ENCODE measurements at places on chromosomes 4 and X.
A peak's percentile ranks its signal among the peaks of the same experiment; 100 is the strongest.

DNA sequence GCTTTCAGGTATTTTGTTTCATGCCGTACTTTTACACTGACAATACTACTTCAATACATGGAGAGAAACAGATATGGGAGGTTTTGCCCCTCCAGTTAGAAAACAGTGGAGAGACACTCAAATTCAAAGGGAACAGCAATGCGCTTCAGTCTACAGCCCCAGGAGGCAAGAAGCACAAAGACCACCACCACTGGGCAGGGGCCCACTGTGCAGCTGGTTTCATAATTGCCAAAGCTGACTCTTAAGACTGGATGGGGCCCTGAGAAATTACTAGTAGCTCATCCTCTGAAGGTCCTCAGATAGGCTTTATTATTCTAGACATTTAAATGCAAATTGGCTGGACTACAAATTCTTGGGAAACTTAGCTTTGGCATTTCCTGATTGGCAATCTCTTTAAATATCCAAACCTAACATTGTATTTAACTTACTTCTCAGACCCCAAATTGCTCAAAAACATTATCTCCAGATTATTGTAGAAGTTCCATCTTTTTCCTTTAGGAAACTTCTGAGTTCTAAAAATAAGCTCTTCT lies 85.9 kb upstream of the GPR34 start:
- DNase-seq = no peak

DNA sequence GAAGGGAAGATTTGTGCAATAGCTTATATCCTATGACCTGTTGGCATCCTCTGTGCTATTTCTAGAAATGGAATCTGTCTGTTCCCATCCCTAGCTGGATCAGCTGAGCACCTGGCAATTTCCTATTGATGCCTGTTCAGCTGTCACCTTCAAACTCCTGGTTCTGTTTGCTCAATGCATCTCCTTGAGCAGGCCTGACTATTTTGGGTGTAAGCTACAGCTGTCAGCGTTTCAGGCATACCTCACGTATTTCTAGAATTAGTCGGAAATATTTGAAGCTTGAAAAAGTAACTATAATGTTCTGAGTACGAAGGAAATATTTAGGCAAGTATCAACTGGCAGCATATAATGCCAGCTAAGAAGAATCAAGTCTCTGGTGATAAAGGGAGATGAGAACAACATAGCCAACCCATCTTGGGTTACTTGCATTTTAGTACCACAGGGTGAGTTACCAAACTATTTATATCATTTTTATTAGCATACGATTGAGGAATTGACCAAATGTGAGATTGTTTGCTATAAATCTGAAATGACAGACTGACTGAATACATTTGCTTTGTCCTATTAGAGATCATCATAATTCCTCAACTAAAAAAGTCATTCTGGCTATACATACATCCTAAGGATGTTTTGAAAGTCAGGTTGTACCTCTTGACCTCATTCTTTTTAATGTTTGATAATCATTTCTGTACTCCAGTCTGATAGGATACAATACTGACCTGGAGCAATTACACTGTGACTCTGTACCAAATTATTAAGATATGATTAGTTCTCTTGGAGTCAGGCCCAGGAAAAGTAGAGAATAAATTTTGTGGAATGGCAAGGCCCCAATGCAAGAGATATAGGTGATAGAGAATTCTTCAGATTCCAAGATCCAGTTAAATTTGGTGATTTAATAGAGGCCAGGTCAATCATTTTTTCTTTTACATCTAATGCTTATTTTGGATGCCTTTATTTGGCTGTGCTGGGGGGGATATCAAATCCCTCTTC lies 36.4 kb upstream of the PLAC1 start:
- DNase-seq = no peak

DNA sequence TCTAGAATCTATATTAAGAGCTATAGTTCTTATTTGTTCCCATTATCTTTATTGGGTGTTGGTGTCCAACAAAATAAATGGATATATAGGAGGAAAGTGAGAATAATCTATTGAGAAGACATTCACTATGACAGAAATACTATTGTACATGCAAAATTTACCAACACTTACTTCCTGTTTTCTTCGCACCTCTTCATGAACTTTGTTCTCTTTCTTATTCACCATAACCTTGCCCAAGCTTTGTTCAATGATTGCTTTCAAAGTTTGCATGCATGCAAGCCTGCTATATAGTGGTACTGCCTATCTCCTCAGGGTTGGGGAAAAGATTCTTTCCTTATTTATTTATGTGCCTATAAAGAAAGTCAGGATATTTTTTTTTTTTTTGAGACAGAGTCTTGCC lies 176.4 kb upstream of the JADE1 start:
- no peak for DNase-seq

DNA sequence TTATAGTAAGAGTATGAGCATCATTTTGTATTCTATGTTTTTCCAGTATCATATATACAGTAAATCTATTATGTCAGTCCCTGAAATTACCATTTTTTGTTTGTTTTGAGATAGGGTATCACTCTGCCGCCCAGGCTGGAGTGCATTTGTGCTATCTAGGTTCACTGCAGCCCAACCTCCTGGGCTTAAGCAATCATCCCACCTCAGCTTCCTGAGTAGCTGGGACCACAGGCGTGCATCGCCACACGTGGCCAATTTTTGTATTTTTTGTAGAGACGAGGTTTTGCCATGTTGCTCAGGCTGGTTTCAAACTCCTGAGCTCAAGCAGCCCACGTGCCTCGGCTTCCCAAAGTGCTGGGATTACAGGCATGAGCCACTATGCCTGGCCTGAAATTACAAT lies 85.6 kb downstream of the ZNF330 start:
- DNase-seq = no peak

GRCh38 chrX:21255032-21255618 lies 119.1 kb upstream of the CNKSR2 start:
- no peak for DNase-seq

GRCh38 chr4:108620933-108621905 lies 843 bp downstream of the RPL34 start:
- no peak for DNase-seq

GRCh38 chr4:123564758-123565346 lies 168.3 kb downstream of the SPRY1 start:
- no peak for DNase-seq

- no peak for DNase-seq
These were observed 76.2 kb upstream of the TEX13D start for GRCh38 chrX:124256216-124256615.

GRCh38 chrX:15349046-15349445 lies 13.7 kb upstream of the PIGA start:
- no peak for DNase-seq

GRCh38 chr4:141375855-141376254 lies 155.2 kb downstream of the ZNF330 start:
- no peak for DNase-seq

GRCh38 chr4:87025614-87026041 lies 90.8 kb downstream of the AFF1 start:
- no peak for DNase-seq

DNA sequence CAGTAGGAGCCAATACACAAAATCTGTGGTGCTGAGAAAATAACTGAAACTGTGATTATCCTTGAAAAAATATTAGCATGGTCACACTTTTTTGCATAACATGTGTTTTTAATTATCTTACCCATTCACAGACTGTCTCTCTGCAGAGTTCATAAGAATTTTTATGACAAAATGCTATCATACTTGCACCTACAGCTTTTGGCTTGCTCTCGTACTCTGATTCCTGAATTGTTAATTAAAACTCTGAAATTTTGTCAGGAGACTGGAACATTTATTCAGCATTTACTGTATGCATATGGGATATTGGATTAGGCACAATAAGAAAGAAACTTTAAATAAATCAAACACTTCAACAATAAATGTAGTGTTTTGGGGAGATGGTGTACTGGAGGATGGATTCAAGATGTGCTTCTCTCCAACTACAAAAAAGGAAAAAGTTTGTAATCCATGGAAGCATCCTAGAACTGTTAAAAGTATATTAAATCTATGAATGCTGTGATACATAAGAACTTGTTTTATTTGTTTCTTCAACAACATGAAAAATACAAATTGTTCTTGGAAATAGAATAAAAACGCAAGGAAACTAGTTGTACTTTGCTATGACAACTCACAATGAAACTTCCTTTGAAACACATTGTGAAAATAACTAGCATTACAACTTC lies 260.5 kb downstream of the SPATA18 start:
- no peak for DNase-seq

DNA sequence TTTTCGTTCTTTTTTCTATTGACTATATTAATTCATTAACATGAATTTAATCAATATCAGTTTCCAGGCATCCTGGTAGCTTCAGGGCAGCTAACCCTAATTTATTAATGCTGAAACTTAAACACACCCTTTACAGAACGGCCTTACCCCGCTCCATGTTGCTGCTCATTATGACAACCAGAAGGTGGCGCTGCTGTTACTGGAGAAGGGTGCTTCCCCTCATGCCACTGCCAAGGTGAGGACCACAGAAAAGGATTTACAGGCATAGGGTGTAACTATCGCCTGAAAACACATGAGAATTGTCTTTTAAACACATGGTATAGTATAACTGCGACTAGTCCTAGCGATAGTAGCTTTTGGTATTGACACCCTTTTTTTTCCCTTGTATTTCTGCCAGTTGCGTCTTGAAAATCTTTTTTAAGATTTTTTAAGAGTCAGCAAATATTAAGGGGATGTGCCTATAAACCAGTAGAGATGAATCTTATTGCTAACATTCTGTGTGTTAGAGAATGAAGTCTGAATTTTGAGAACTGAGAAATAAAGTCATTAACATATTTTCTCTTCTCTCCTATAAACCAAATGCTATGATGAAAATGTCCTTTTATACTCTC lies 229.0 kb downstream of the ANK2 start:
- DNase-seq = no peak

- DNase-seq = no peak
These were observed 48.6 kb upstream of the AP1S2 start for GRCh38 chrX:15903186-15903681.

DNA sequence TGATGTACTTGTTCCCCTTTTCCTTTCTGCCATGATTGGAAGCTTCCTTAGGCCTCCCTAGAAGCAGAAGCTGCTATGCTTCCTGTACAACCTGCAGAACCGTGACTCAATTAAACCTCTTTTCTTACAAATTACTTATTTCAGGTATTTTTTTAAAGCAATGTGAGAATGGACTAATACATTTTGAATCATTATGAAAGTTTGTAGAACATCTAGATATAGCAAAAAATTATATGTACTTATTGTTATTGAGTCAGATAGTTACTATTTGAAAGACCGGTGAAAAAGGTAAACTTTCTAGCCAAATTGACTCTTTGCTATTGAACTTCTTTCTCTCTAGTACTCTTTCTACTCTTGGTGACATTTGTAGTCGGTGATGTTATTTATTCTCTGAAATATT lies 777.3 kb upstream of the GALNTL6 start:
- DNase-seq = no peak

- no peak for DNase-seq
These were observed 13.9 kb upstream of the MAD2L1 start for GRCh38 chr4:120080533-120080932.

DNA sequence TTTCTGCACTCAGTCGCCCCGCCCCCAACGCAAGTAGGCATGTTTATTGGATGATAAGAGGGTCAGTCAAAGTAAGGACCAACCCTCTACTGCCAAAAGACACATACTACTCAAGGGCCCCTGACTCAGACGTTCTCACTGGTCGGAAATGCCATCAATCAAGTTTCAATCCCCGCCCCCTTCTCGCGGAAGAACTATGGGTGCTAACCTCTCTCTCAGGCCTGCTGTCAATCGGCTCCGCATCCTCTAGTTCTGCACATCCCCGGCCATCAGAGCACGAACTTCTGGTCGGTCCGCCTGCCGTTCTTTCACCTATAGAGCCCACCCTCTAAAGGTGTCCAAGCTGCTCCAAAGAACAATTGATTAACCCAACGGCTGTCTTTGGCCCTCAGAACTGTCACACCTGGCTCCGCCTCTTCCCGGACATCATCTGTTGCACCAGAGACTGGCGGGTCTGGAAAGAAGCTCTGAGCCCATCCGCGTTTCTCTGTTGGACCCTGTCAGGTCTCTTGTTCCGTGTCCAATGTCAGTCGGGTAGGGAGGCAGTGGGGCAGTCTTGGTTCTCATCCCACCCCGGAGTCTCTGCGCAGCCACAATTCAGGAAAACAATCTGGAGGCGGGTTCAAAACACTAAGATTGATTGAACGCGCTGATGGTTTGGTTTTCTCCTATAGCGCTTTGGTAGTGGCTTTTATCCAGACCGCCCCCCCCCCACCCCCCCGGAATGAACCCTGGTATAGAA lies 15.2 kb downstream of the NDUFB11 start:
- DNase-seq = peak; percentile 64

GRCh38 chr4:151841107-151841506 lies 80.3 kb upstream of the GATB start:
- DNase-seq = no peak

DNA sequence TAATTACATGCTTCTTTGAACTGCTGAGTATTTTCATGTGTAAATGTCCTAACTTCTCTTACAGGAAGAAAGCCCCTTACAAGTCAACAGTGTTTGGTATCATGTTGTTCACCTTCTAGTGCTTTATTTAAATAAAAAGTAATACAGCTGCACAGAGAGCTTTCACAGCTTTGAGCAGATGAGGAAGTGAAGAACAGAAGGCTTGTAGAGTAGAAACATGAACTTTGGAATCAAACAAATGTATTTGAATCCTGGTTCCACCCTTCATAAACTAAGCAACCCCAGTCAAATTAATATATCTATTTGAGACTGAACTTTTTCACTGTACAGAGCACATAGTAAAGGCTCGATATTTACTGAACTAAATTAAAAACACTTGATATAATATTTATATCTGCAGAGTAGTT lies 120.5 kb downstream of the CAMK2D start:
- DNase-seq = no peak

DNA sequence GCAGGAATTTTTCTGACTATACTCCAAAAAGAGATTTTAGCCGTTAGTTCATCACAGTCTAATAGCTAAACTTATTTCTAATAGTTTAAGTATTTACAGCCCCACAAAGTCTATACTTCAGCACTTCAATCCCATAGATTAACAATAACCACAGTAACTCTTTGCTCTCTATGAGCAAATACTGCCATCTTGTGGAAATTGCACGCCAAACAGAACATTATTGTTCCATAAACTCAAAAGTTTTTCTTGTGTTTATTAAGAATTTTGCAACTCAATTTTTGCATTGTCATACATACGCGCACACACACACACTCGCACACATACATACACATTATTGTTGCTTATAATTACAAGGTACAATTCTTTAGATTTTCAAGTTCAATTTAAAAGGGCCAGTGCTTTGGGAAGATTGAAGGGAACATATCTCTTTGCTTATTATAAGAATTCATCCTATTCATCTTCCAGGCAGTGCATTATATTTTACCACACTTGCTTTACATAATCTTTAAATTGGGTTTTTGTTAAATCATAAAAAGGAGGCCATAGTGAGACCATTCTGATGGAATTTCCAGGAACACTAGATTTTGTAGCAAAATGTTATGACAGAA lies 63.8 kb upstream of the ATOH1 start:
- DNase-seq = no peak

GRCh38 chr4:25092139-25092538 lies 61.4 kb upstream of the LGI2 start:
- DNase-seq = no peak

DNA sequence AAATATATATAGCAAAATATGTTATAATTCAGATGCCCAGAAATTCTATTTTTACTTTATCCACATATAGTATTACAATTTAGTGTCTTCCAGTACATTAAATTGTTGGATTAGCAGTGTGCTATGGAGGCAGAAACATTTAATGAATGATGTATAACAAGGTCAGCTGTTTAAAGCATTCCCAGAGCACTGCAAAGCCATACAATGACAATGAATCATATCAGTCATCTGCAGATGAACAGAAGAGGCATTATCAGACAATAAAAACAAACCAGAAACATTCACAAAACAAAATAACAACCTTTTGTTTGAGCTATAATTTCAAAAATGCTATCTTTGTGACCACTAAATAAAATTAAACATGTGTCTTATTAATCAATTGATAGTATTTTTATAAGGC lies 524.2 kb downstream of the FAT4 start:
- DNase-seq = no peak

Data from stimulated activated CD4-positive, alpha-beta T cell treated with anti-CD3 and anti-CD28 coated beads, Interleukin-1b, Interleukin-23, amount 100 ng/mL, for 1 hour (primary cell).